ENCODE measurements at places on chromosomes 12 and 14.

- no peak for DNase-seq
Measured at GRCh38 chr12:107515446-107515958, 170.1 kb upstream of the PWP1 start.

- no peak for DNase-seq
Measured at GRCh38 chr12:72578327-72578726, 306.2 kb downstream of the TRHDE start.

DNA sequence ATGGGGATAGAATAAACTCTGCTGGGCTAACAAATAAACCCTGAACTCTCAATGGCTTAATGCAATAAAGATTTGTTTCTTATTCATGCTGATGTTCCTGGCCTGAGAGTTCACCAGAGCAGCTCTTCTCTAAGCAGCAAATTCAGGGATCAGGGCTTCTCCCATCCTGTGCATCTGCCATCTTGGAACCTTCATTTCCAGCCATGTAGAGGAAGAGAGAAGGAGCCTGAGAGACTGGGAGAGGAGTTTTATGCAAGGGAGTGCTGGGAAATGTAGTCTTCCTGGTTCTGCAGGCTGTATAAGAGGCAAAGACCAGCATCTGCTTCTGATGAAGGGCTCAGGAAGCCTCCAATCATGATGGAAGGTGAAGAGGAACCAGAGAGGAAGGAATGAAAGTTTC, 20.6 kb upstream of the APOLD1 start:
- DNase-seq = no peak

- DNase-seq = no peak
Measured at GRCh38 chr12:62693376-62694050, 226.9 kb downstream of the MON2 start.

DNA sequence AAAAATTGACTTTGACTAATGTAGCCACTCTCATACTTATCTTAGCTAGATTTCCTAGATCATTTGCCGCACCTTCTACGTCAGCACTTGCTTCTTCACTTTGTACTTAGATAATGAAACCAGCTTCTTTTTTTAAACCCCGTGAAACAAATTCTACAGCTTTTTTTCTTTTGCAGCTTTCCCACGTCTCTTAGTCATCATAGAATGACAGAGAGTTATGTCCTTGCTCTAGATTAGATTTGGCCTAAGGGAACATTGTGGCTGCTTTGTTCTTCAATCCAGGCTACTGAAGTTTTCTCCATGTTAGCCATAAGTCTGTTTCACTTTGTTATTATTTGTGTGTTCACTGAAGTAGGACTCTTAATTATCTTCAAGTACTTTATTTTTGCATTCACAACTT, 94.9 kb downstream of the SLCO1A2 start:
- no peak for DNase-seq

DNA sequence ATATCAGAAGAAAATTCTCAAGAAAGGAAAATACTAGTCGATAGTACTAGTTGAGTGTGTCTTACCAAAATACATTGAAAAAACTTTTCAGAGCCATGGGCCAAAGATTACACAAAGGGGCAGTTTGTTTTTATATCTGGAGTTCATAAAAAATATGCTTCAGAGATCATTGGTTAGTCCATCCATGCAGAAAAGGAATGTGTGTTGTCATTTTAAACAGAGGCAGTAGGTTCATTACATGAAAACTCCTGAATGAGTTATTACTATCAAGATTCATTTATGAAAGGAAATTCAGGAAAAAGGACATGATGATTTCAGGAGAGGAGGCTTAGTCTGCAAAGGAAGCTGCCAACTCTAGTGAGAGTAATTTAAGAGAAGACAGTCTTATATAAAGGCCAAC, 354.8 kb downstream of the AEBP2 start:
- DNase-seq = no peak
